ENCODE measurements at places on chromosomes 4 and X. TPM values are rescaled to one million over a fixed set of nuclear protein-coding genes. Genes with fewer than 3 reads are reported as not detected.

Gene SORBS2
- total RNA-seq: 4.8 TPM

Gene KCND1
- 0.59 TPM for total RNA-seq

Gene GRPEL1
- total RNA-seq: 36.0 TPM

Gene ARAP2
- total RNA-seq: 1.3 TPM

Gene RNF212
- 0.60 TPM for total RNA-seq

Gene GYPA
- total RNA-seq: not detected

Gene FAM149A
- total RNA-seq: 2.3 TPM

Gene PGAM4
- total RNA-seq: not detected

Gene VCX3B
- not detected for total RNA-seq

All from smooth muscle cell of the coronary artery (primary cell).